T-cell (primary cell): ENCODE measurements at places on chromosomes 12 and 14.

- no peak for DNase-seq
- H3K4me1 ChIP-seq: peaks cover 16% of the 10 kb centered on the region
- no peak overlapping the region for H3K27ac ChIP-seq
- peaks cover 28% of the 10 kb centered on the region for H3K36me3 ChIP-seq
- no peaks in the 10 kb centered on the region for H3K27me3 ChIP-seq
These were observed 35.6 kb downstream of the DGLUCY start for GRCh38 chr14:91149462-91149861.

DNA sequence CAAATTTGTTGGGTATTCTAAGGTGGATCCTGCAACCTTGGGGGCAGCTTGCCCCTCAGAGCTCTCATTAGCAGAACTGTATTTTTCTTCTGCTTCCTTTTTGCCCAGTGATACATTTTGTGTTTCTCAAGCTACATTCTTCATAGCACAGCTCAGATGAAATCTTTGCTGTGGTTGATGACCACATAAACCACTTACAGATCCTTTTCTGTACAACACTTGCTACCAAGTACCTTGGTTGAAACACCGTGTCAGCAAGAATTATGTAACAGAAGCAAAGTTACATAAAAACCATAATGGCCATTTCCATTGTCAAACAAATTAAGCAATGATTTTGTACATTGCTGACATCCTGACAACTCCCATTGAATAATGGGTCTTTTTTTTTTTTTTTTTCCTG lies 9.7 kb upstream of the PLBD1 start:
- no peak for DNase-seq
- no peaks in the 10 kb centered on the region for H3K36me3 ChIP-seq
- peaks cover 15% of the 10 kb centered on the region for H3K4me1 ChIP-seq
- H3K4me3 ChIP-seq: no peak overlapping the region

DNA sequence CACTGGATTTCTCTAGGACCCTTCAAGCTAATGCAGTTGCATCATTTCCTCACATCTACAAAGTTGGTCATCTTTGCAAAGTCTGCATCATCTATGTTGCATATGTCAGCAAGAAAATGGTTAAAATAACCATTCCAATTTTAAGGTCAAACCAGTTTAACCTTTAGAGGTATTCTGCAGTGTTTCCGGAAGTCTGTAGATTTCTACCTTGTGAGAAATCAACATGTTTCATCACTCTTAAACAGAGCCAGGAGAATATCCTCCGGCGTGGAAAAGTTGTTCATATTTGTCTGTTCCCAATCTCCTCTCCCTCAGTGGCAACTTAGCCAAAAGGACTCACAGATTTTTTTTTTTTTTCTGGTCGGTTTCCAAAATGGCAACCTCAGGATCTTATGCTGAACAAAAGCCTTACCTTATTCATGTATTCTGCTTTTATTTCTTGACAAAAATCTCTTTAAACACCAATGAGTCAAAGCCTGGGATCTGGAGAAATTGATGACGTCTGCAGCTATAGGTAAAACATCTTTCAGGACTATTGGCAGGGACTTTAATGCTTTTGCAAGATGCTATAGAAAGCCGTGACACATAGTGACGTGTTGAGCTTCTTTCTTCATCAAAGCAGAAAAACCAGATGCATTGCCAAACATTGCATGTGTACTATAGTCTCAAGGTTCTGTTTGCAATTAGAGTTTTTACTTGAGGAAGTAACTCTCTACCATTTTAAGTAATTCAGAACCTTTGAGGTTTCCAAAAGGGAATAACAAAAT lies 16.0 kb upstream of the CDK17 start:
- H3K27ac ChIP-seq: no peak overlapping the region
- H3K4me3 ChIP-seq: no peak overlapping the region
- H3K27me3 ChIP-seq: no peaks in the 10 kb centered on the region
- no peaks in the 10 kb centered on the region for H3K36me3 ChIP-seq

GRCh38 chr12:4857472-4858291 lies 52.0 kb upstream of the KCNA1 start:
- H3K4me1 ChIP-seq: peaks cover 17% of the 10 kb centered on the region
- H3K27ac ChIP-seq: no peak overlapping the region
- peak; percentile 62 for DNase-seq
- H3K36me3 ChIP-seq: no peaks in the 10 kb centered on the region
- no peaks in the 10 kb centered on the region for H3K27me3 ChIP-seq
